ENCODE measurements at places on chromosomes 2 and 18.

DNA sequence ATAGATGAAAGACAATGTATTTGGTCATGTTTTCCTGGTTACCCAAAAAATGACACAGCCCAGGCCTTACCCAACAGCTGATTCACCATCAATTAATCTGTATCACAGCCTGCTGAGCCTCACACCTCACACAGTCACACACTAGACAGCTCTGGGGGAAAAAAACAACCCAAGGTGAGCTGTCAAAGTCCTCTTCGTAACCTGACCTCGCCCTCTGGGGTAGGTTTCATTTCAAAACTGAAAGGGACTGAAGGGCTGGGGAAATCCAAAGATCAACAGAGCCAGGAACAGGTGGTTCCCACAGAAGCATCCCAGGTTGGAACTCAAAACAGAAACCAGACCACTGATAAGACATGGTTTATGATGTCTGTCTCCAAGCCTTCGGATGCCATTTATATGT is 18.2 kb upstream of the PCBP1 start:
- DNase-seq: no peak

DNA sequence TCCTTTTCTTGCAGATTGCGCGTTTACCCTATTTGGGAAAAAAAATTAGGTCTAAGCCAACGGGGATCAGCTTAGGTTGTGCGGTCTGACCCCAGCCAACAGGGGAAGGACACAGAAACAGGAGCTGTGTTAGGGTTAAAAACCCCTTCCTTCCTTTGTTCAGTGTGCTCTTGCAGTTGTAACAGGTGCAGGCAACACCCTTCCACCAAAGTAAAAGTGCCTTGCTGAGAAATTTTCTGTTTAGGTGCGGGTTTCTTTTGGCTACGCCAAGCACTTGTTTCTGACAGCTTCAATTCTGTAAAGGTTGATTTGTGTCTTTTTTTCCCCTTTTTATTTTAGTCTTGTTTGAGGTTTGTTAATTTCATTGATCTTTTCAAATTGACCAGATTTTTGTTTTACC is 92.5 kb downstream of the PTPN4 start:
- no peak for DNase-seq

GRCh38 chr2:30721241-30721640 is 86.0 kb downstream of the CAPN13 start:
- no peak for DNase-seq

DNA sequence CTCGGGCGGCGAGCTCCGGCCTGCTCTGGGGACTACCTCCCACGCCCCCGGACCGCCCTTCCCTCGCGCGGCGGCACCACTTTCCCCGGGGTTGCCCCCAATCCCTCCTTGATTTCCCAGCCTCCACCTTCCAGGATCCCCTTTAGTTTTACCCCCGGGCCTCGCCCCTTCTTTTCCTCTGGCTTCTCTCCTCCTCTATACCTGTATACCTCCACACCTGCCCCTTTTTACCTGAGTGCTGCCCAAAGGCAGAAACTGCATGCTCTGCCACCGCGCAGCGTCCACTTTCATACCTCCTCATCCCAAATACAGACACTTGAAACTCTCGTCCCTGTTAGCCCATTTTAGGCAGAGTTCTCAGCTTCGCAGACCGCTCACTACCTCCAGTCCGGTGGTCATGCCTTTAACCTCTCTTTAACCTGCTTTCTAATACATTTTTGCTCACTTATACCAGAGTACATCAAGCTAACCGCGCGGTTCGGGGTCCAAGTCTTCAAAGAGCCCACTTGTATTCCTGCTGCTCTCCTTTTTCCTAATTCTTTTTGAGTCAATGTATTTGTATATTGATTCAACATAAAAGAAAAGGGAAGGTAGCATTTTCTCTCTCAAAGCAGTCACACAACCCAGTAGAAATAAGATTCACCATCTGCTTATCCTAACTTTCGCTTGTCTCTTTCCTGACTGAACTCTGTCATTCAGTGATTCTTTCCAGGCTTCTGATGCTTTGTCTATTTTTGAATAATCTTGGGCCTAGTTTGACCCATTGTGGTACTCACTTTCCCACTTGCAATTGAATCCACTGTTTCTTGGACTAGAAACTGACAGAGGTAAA is 901 bp downstream of the SPOPL start:
- DNase-seq: peak; percentile 40

DNA sequence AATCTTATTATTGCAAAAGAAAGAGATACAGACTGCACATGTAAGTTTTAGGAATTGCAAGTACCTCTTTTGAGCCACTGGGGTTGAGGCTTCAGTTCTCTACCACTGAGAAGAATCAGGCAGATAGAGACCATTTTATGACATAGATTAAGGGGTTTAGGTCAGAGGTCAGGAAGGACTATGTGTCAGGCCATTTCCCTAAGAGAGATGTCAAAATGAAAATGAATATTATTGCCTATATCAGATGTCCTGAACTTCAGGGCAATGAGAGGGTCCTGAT is 113.7 kb downstream of the GATA6 start:
- DNase-seq: no peak

- DNase-seq: no peak
Measured at GRCh38 chr2:126754240-126755004, 98.5 kb downstream of the GYPC start.

DNA sequence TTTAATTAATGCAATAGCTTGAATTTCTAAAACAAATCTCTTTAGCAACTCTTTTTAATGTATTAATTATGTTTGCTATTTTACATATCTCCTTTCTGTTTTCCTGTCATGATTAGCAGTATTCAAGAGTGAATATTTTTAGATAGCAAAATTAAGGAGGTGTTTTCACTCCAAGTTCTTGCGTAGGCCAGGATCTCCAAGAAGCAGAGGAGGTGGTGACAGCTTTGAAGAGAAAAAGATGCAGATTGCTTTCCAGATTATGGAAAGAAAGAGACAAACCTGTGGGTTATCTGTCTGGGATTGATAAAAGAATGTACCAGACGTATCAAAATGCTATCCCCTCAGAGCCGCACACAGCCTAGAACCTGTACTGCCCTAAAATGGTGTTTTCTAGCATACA is 163.5 kb upstream of the FAM98A start:
- DNase-seq: no peak

GRCh38 chr2:68732036-68732932 is 2.3 kb upstream of the ARHGAP25 start:
- peak; percentile 82 for DNase-seq

DNA sequence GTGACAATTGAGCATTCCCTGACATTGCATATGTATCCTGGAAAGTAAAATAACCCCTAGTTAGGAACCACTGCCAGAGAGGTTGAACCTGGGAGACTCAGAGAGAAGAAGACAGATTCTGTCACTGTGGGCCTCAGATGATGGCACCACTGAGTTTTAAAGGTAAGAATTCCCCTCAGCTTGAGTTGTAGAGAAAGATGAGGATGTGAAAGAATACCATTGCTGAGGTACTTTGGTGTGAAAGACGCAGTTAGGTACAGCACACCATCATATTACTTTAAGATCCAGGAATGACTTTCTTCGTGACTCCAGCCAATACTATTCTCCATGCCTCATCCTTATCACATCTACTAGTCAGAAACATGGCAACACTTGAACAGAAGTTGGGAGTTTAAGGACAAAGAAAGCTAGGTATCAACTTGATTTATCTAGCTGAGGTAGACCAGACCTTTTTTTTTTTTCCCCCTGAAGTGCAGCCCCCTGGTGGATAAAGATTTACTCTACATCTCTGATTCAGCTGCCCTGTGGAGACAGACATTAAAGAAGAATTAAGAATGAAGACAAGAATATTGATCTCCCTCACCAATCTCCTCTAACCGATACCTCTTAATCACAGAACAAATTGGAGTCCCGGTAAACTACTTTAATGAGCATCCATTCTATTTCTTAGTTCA is 630.5 kb upstream of the FANCL start:
- DNase-seq: peak; percentile 63

GRCh38 chr2:107132070-107132469 is 246.1 kb upstream of the ST6GAL2 start:
- peak; percentile 47 for DNase-seq

DNA sequence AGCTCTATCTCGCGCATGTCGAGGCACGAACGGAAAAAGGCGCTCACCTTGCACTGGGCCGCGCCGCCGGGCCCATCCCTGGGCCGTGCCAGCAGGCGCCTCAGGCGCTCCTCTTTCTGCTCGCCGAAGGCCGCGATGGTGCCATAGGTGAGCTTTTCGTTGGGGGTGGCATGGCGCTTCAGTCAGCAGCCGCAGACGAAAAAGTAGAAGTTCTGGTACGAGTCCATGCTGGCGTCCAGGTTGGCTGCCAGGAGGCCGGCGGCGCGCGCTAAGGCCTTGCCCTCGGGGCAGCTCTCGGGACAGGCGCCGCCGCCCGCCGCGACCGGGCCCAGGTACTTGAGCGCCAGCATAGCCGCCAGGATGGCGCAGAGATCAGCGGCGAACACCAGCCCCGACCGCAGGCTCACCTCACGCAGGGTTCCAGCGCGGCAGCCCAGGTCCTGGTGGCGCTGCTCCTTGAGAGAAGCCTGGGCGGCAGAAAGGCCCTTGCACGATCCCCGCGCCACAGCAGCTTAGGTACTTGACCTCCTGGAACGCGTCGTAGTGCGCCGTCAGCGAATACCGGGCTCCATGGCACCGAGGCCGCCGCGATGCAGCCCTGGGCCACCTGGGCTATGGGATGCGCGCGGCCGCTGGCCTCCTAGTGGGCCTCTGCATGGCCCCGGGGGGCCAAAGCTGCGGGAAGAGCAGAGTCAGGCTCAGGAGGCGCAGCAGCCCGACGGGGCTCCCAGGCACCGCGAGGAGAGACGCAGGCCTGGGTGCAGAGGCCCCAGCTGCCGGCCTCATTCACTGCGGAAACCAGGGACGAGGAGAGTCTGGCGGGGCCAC is 12.8 kb downstream of the ALPG start:
- no peak for DNase-seq

DNA sequence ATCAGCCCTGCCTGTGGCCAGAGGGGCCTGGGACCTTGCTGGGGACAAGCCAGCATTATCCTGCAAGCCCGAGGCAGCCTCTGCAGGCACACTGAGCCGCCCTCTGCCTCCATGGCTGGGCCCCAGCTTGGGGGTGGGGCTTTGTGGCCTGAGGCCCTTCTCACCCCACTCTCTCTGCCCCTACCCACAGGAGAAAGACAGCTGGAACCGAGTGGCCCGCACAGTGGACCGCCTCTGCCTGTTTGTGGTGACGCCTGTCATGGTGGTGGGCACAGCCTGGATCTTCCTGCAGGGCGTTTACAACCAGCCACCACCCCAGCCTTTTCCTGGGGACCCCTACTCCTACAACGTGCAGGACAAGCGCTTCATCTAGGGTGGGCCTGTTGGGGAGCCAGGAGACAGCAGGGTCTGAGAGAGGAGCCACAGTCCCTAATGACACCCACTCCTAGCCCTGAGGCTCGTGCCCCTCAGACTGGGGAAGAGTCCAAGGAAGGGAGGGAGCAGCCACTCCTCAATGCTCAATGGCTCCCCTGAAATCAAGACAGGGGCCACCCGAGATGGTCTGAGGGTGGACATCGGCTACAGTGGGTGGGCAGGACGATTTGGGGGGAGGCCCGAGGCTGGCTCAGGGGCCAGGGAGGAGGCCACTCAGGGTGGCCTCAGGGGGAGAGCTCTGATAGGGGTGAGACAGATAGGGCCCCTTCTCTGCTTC is 4.4 kb upstream of the CHRNG start:
- no peak for DNase-seq

DNA sequence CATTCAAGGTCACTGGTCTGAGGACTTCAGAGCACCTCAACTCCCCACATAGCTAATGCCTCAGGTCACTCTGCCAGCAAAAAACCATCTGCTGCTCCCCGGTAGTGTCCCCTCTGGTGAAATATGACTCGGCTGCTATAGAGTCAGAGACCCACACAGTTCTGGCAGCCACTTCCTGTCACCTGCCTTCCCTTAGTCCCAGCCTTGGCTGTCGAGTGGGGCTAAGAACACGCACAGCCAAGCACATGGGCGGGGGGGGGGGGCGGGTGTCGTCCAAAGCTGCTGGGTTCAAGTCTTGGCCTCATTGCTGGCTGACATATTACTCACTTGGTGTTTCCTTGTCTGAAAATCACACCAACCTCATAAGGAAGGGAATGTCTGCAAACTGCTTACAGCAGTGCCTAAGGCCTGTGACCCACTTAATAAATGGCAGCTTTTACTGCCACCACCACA is 37.5 kb downstream of the POLR1A start:
- no peak for DNase-seq

DNA sequence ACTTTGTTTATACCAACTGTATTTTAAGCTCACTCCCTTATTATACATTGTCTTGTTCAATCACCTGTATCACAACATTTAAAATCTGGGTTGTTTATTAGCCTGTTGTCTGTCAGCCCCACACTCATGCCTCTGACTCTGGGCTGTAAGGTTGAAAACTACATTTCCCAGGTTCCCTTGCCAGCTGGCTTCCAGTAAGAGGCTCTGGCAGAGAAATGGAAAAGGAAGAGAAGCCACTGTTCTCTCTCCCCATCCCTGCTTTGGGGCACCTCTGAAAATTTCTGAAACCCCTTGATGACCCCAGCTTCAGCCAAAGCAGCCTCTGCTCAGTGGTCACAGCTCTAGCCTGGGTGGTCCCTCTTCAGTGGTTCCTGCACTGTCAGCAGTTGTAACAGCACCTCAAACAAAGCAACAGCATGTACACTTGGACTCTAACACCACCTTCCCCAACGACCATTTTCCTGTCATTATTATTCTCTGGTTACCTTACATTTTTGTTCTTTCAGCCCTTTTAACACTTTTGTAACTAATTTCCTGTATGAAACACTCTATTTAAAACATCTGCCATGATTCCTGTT is 108.9 kb upstream of the LGALSL start:
- no peak for DNase-seq

- no peak for DNase-seq
Measured at GRCh38 chr2:118052474-118052873, 35.8 kb upstream of the INSIG2 start.

DNA sequence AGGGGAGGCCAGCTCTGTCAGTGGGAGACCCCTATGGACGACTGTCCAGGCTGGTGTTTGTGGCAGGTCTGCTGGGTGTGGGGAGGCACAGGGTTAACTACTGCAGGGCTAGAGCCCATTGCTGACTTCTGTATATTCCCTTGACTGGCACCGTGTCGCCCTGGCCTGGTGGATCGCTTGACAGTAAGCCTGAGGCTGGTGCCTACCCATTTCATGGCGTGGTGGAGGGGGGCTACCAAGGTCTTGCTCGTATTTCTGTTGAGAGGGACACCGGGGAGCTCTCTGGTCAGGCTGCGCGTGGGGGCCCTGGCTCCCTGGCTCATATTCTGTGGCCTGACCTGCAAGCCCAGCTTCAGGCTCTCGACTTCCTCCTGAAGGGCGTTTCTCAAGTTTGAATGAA is 119.7 kb downstream of the ACOXL start:
- no peak for DNase-seq

- no peak for DNase-seq
Measured at GRCh38 chr18:43465483-43465882, 188.2 kb upstream of the SYT4 start.

- DNase-seq: no peak
Measured at GRCh38 chr2:215760091-215760490, 253.3 kb downstream of the MREG start.

GRCh38 chr2:8412586-8412985 is 269.3 kb upstream of the ID2 start:
- no peak for DNase-seq

- DNase-seq: no peak
Measured at GRCh38 chr2:210606001-210606400, 49.6 kb downstream of the CPS1 start.

GRCh38 chr18:57728941-57729511 is 74.1 kb downstream of the ATP8B1 start:
- DNase-seq: peak; percentile 21
